ENCODE measurements at places on chromosomes 3 and 15.

GRCh38 chr3:169604568-169604967, 58.9 kb downstream of the MECOM start:
- DNase-seq: no peak

GRCh38 chr3:96900031-96900430, 85.6 kb downstream of the EPHA6 start:
- DNase-seq: no peak

- DNase-seq: no peak
Measured at GRCh38 chr3:107796791-107797190, 274.0 kb downstream of the BBX start.

- DNase-seq: no peak
Measured at GRCh38 chr3:52688266-52688665, 2.4 kb downstream of the GNL3 start.
